ENCODE measurements at places on chromosomes 1 and 21.

DNA sequence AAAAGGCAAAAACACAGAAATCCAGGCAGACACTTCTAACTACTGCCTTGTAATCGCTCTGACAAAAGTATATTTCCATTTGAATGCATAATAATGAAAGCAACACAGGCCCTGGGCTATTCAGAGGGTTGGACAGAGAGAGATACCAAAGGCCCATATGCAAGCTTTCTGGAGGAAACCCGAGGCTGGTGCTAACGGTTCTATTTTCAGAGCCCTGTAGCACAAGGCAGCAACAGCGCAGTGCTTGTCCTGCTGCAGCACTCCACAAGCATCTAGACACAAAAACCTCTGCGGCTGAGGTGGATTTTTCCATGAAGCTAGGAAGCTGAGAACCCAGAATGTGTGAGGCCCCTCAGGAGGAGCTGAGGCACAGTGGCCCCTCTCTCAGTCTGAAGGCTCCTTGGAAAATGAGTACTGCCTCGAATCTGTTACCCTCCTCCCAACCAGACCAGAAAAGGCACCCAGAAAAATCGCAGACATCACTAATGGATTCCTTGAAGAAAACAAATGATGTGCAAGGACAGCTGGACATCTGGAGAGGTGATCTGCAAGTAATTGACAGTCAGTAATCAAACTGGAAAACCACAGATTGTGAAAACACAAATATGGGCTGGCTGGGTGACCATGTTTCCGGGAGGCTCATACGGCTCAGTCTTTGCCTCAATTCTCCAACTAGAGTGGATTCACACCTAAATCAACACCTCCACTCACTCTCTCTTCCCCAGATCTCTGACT is 54.0 kb downstream of the COLGALT2 start:
- no peak for DNase-seq

GRCh38 chr1:53365437-53366063 is 37.7 kb upstream of the LRP8 start:
- DNase-seq = no peak

GRCh38 chr1:11145741-11146140 is 43.4 kb upstream of the ANGPTL7 start:
- DNase-seq = no peak

- peak; percentile 15 for DNase-seq
Observed at GRCh38 chr1:43269627-43270375, at the start of gene TMEM125. Gene TMEM125 (plus strand): TSS chr1:43269983. CDS start chr1:43272723, 2,740 bp downstream.

DNA sequence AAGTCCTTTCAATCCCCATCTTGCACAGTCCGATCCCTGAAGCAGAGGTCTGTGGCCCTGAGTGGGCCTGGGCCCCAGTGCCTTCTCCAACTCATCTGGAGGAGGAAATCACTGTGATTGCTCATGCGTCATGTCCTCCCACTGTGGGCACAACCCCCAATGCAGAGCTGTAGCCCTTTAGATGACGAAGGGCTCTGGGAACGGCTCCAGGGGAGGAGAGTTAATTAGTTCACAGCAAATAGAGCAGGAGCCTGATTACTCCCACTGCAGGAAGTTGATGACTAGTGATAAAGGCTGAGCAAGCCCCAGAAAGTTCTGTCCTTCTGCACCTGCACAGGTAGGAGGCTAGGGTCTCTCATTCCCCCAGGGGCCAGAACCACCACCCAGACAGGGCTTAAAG is 111.5 kb downstream of the CCDC185 start:
- no peak for DNase-seq
